ENCODE measurements at places on chromosomes 16 and 17.

GRCh38 chr16:70735141-70735979, 49.5 kb upstream of the MTSS2 start:
- DNase-seq, result peak; percentile 70

- no peak for DNase-seq
These were observed 84.3 kb upstream of the DOC2B start for GRCh38 chr17:265718-266117.

DNA sequence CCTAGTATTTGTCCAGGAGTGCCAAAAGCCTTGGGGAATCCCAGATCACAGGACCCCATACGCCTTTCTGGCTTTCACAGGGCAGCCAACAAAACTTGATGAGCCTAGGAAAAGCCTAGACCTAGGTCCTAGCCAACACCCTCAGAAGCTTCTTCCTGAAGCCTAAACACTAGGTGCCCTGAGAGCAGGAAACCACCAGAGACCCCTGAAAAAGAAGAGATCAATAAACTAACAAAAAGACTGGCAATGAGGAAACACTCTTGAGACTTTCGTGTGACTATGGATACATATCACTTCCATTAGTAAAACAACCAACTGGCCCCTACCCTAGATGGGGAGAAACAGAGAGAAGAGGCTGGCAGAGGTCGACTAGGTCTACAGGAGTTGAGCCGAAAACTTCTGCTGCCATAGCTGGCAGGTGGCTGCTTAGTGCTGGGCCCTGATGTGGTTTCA, 1.2 kb downstream of the ORMDL3 start:
- DNase-seq, result no peak

- DNase-seq, result no peak
These were observed 241.6 kb downstream of the CNTNAP4 start for GRCh38 chr16:76518781-76519180.

GRCh38 chr17:42023524-42024349, 3.8 kb downstream of the NKIRAS2 start:
- DNase-seq, result no peak

DNA sequence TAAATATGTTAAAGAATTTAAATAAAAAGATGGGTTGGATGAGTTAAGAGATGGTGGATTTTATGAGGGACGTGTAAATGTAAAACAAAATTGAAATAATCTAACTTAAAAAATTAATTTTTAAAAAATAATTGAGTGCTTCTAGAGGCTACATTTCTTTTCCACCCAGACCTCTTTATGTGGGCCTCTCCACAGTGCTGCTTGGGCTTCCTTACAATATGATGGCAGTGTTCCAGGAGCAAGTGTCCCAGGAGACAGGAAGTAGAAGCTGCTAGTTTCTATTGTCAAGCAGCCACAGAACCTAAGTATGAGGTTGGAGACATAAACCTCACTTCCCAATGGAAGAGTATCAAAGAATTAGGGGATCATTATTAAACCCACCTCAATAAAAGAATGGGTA, 205.7 kb upstream of the CPHXL start:
- DNase-seq, result no peak

DNA sequence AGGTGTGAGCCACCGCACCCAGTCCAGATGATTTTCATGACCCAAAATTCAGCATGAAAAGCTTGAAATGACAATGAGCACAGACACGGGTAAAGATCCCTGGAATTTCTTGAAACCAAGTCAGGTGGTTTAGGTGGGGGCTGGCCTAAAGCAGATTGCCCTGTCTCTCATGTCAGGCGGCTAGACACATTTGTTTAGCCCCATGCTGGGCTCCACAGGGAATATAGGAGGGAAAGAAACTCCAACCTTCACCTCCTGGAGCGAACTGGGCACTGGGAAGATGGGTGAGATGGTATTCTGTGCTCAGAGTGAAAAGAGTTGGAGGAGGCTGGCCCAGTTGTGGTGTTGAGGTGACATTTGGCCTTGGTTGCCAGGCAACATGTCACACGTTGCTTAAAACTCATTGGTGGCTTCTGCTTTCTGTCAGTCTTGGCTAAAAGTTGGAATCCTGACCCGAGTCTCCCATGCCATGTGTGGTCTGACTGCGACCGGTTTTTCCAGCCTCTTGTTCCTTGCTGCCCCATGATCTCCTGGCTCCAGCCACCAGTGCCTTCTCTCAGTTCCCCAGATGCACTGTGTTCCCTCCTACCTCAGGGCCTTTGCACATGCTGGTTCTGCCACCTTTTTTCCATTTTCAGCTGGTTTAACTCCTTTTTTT, 113.7 kb downstream of the ABCC6 start:
- DNase-seq, result no peak

DNA sequence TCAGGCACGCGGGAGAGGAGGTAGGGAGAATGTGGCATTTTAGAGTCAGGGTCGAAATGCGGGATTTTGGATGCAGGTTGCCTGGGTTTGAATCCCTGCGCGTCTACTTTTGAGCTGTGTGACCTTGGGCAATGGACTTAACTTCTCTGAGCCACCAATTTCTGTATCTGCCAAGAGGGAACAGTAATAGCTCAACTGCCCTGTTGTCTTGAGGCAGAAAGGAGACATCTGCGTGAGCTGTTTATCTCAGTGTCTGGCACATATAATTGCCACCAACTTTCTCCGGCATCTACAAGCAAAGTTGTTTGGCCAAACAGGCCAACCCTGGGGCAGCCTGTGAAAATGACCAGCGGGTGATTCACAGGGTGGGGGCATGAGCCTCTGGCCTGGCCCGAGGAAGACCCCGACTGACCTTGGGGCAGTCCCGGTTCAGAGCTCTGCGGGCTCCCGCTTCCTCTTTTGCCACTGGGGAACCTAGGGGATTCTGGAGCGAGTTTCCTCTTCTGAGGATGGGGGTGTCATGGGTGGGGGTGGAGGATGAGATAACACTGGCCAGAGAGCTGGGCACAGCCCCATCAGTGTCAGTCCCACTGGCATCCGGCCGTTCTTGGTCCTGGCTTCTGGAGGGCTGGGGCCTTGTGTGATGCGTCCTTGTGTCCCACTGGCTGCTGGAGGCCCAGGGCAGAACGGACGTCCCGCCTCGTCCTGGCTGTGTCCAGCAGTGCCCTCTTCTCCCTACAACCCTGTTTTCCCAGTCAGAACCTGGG, 1.3 kb downstream of the SNN start:
- peak; percentile 20 for DNase-seq

DNA sequence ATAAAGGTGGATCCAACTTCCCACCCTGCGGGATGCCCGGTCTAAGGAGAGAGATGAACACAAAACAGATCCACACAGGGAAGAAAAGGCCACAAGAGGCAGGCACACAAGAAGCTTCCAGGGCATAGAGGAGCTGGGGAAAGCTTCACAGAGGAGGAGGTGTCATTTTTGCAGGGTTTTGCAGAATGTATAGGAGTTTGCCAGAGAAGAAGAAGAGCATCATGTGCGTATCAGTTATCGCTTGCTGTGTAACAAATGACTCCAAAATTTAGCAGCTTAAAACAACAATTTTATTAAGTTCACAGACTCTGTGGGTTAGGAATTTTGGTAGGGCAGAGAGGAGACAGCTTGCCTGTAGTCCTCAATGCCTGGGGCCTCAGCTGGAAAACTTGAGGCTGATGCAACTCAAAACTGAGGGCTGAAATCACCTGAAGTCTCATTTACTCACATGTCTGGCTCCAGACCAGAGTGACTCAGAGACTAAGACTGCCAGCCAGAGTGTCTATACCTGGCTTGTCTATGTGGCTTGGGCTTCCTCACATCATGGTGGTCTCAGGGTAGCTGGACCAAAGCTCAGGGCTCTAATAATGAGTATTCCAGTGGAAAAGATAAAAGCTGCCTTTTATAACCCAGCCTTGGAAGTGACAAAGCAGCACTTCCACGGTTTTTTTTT, 33.9 kb upstream of the ZNF423 start:
- no peak for DNase-seq

DNA sequence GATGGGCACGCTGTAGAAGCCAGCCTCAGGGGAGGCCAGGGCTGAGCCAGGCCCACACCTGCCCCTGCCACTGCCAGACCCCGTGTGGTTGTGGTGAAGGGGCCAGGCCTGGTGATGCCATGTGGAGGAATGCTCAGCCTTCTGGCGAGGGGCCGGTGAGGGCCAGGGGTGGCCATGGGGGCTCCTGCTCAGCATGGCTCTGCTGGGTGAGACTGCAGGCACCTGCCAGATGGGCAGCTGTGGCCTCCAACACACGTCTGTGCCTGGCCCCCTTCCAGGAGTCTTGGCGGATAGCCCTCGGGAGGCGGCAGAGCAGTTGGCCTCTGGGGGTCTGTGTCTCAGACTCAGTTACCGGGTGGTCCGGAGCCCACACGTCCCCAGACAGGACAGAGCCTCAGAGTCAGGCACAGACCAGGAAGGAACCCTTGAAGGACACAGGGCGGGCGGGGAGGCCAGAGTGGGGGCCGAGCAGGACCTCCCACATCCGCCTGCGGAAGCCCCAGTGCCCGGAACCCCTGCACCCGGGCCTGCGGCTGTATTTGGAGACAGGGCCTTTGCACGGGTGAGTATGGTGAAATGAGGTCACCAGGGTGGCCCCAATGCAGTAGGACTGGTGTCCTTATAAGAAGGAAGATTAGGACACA, 22.5 kb upstream of the CHMP6 start:
- no peak for DNase-seq

- no peak for DNase-seq
These were observed 221.1 kb upstream of the CIBAR2 start for GRCh38 chr16:85333337-85333736.

DNA sequence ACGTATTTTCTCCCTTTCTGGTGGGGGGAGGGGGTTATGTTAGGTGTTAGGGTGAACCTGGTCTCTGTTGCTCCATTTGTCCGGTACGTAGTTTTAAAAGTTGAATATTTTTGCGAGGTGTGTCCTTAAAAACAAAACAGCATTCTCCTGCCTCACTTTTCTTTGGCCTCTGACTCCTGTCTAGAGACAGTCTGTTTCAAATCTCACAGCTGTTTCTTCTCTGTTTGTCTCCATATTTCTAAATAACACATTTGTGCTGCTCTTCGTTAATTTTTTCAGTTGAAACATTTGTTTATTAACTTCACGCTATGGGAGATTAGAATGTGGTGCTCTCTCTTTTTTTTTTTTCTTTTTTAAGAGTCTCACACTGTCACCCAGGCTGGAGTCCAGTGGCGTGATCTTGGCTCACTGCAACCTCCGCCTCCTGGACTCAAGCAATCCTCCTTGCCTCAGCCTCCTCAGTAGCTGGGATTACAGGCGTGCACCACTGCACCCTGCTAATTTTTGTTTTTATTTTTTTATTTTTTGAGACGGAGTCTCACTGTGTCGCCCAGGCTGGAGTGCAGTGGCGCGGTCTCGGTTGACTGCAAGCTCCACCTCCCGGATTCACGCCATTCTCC, 31.7 kb downstream of the RPA1 start:
- DNase-seq, result no peak

DNA sequence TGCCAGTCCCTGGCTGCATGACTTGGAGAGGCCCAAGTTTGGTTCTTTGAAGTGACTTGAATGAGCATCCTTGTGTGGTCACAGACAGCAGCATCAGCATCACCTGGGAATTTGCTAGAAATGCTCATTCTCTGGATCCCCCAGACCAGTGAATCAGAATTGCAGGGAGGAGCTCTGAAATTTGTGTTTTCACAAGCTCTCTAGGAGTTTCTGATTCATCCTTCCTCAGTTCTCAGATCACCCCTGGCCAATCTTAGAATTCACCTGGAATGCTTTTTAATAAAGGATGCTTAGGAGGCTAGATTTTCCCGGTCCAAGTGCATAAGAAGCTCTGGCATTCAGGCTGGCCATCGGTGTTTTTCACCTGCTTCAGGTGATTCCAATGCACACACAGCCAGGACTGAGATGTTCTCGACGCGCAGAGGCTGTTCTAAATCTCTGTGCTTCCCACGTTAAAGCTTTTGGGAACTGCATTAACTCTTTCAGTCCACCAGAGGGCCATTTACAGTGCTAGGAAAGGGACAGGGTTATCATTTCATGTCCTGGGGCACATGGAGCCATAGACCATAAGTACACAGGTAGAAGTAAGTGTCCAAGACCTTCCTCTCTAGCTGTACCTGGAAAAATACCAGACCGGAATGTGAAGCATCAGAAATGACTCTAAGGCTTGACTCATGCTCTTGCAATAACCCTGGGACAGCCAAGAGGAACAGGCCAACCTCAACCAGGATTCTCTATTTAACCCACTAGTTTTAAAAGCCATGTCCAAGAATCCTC, 85.7 kb upstream of the XYLT1 start:
- DNase-seq, result peak; percentile 50

Measured in adipocyte (in vitro differentiated cells).